NCI-H1417 treated with DMSO at 0.1 percent for 48 hours (cell line): ENCODE measurements at places on chromosomes 2 and 18.

DNA sequence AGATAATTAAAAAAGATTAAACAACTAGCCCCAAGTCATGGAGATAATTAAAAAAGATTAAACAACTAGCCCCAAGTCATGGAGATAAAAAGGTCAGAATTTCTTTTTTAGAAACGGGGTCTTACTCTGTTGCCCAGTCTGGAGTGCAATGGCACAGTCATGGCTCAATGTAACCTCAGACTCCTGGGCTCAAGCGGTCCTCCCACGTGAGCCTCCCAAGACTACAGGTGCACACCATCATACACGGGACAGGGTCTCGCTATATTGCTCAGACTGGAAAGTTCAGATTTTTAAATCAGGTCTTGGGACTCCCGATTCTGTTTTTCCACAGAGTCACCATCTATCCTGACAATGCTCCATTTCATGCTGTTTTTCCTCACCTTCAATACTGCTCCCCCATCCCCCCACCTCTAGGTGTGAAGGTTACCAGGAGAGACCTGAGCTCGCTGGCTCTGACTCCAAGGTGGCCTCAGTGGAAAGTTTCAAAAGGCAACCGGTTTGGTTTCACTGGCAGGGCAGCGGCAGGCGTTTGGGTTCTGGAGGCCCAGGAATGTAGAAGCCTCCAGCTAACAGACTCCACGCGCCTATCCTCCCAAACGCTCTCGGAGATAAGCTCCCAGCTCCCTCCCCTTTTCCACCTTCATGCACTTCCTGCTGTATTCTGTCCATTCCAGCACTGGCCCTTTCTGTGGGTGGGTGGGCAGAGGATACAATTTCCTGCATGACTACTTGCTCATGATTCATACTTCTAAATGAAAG is 2.9 kb upstream of the SEMA4C start:
- no peak for DNase-seq

- no peak for DNase-seq
Measured at GRCh38 chr2:223594831-223595230, 7.3 kb downstream of the SCG2 start.

DNA sequence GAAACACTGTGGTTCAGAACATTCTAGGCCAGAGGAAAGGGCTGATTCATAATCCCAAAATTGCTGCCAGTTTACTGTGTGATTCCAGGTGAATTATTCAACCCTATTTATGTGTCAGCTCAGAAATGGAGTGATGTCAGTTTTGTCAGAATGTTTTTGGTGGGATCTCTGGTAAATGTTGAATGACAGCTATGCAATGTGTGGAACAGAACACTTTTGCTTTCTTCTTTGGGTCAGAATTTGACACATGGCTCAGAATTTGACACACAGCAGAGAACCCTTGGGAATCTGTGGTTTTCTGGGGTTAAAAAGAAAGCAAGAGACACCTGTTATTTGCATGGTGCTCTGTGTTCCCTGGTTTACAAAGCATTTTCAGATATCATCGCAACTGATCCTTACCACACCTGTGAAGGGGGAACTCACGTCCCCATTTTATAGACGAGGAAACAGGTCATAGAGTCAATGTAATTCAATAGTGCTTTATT is 1.6 kb upstream of the MTA3 start:
- DNase-seq: no peak

DNA sequence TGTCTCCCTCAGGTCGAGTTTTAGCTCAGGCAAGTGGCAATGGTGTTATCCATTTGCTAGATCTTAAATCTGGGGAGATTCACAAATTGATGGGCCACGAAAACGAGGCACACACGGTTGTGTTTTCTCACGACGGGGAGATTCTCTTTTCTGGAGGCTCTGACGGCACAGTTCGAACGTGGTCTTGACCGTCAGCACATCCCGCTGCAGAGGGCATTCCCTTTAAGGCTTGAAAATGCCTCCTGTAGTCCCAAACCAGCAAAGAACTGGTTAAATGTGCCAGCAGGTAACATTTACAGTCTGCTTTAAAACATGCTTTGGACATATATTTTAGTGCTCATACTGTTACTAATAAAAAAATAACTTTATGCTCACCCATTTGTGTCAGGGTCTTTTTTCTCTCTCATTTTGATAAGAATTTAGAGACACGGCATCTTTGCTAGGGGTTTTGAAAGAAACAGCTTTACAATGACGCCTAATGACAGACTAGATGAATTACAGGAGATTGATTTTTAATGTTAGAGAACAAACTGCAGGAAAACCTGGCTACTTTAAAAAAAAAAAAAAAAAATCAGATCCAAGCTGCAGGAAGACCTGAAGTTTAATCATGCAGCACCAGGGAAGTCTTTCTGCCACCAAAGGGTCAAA is 602 bp upstream of the VWC2L start:
- DNase-seq: no peak

GRCh38 chr2:113208396-113208795 is 34.6 kb downstream of the PSD4 start:
- no peak for DNase-seq

DNA sequence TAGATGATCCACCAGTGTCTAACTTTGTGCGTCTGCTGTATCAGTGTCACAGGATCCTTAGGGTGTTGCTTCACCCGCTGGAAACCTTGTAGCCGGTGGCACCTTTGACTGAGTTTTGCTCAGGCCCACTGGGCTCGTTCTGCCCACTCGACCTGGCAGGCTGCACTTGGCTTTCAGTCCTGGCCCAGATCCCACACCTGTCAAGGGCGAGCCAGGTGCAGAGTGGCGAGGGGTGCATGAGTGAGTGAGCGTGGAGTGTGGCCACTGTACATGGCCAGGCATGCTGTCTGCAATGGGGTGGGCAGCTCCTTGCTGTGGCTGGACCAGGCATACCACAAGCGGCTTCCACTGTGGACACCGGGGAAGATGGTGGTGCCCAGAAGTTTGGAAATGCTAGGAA is 179.0 kb downstream of the FAM210A start:
- DNase-seq: no peak

DNA sequence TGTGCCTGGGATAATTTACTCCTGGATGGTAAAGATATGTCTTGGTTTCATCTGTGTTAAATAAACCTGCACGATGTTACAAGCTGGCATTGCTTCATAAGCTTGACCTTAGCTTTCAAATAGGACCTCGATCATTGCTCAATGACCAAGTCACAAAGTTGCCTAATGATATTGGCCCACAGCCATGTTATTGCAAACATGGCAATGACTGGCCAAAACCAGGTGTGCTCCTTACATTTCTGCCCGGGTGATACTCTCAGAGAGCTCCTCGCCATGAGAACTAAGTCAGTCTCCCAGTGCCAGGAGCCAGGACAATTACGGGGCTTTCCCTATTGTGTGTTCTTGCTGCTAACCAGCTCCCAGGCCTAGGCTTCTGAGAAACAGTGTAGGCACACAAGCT is 72.5 kb upstream of the CYP1B1 start:
- DNase-seq: no peak

- no peak for DNase-seq
Measured at GRCh38 chr2:152583512-152584229, 133.6 kb downstream of the PRPF40A start.

- DNase-seq: no peak
Measured at GRCh38 chr2:186575302-186575701, 14.6 kb upstream of the ITGAV start.

GRCh38 chr2:58535182-58535581 is 294.1 kb upstream of the FANCL start:
- peak; percentile 39 for DNase-seq

GRCh38 chr18:79275992-79276391 is 119.7 kb upstream of the NFATC1 start:
- DNase-seq: no peak

DNA sequence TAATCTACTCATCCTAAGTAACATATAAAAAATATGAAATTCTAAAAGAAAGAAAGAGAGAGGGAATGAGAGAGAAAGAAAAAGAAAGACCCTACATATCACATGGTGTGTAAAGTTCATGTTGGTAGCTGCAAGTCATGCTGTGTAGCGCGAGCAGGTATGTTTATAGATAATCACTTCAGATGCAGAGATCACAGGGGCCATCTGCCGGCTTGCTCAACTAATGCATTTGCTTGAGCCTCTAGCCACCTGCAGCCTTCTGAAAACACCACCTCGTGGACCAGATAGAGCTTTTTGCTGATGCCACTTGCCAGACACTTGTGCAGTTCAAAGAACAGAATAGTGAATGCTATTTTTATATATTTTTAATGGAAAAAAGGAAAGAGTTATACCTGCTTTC is 37.6 kb downstream of the CDH7 start:
- DNase-seq: no peak

DNA sequence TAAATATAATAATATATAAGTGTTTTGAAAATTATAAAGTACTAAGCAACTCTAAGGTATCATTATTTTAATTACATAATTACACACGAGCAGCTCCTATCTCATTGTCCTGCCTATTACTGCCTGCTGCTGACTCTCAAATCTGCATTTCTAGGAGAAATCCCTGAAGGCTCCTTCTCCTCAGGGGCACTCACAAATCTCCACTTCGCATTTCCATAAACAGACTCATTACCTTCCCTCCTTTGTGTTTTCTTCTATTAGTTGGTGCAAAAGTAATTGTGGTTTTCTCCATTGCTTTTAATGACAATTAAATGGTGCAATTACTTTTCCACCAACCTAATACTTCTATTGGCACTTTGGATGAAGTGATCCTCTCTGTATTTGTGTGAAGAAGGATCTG is 135.0 kb upstream of the HNMT start:
- DNase-seq: peak; percentile 17
